Mucosa of descending colon (tissue), 3 donors: ENCODE measurements at places on chromosomes 13 and 19. TPM values are rescaled to one million over a fixed set of nuclear protein-coding genes. Genes with fewer than 3 reads are reported as not detected.
A peak's percentile ranks its signal among the peaks of the same experiment; 100 is the strongest.

DNA sequence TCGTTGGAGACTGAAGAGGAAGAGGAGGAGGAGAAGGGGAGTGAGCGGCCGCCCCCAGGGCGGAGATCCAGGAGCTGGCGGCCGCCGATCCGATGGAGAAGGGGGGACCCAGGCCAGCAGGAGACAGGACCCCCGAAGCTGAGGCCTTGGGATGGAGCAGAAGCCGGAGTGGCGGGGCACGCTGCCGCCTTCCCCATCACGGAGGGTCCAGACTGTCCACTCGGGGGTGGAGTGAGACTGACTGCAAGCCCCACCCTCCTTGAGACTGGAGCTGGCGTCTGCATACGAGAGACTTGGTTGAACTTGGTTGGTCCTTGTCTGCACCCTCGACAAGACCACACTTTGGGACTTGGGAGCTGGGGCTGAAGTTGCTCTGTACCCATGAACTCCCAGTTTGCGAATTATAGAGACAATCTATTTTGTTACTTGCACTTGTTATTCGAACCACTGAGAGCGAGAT lies 1.8 kb downstream of the GADD45B start:
- DNase-seq = peak; percentile 55

RFX2 gene
- 7.2 TPM for total RNA-seq

MEIOSIN gene
- not detected for total RNA-seq

SBK3 gene
- 0.34 TPM for total RNA-seq

TMEM59L gene
- total RNA-seq = 0.93 TPM
